ENCODE measurements at places on chromosomes 7 and 10.

DNA sequence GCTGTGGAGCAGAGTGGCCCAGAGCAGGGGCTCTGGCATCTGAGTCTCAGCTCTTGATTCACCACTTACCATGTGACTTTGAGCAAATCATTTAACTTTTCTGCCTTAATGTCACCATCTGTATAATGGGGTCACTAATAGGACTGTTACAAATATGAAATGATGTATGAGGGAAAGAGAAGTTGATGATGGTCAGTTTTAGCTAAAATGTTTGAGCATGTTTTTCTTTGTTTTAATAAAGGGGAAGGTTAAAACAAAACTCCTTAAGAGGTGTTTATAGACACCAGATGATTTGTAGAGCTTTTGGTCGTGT is 81.0 kb downstream of the CCNY start:
- DNase-seq = no peak

- DNase-seq = no peak
These were observed 14.1 kb downstream of the PDZD8 start for GRCh38 chr10:117360994-117361667.

DNA sequence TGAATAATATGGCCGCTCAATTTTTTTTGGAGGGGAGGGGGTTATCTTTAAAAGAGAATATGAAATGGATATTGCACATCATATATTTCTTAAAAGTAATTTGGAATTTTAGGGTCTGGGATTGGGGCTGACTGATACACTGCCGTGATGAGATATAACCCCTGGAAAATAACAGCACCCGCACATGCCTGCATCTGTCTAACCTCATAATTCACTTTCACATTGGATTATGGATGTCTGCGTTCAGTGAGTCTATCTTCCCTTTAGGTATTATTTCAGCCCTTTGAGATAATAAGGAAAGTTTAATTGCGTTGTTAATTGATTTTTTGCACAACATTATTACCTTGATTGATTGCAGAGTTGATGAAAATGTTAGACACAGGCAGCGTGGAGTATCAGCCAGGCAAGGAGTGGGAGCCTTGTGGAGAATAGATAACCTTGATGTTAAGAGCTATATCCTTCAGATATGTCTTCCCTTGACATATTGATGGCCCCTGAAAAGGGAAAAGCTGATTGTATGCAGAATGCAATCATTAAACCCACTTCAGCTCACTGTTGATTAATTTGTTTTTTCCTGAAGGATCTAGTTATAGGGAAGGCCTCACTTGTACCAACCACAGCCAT is 1095.2 kb downstream of the KCNMA1 start:
- no peak for DNase-seq

DNA sequence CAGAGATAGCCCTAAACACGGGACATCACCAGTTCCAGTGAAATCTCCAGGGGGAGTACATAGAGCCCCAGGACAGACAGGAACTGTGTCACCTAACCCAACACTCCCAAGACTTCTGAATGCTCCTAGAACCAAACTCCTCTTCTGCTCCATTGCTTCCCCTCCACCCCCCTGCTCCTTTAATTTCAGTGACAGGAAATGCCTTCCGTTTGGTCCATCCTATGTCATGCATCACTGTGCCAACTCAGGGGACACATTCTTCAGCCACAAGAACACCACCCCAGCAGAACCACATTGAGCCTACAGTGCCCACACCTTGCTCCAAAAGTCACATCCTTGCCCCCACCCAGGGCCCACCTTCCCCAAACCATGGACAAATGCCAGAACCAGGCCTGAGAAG is 100.5 kb downstream of the KCNMA1 start:
- no peak for DNase-seq

- no peak for DNase-seq
These were observed 61.2 kb upstream of the CAPZA2 start for GRCh38 chr7:116801092-116801710.

GRCh38 chr7:51198654-51199053 is 118.0 kb downstream of the COBL start:
- no peak for DNase-seq

DNA sequence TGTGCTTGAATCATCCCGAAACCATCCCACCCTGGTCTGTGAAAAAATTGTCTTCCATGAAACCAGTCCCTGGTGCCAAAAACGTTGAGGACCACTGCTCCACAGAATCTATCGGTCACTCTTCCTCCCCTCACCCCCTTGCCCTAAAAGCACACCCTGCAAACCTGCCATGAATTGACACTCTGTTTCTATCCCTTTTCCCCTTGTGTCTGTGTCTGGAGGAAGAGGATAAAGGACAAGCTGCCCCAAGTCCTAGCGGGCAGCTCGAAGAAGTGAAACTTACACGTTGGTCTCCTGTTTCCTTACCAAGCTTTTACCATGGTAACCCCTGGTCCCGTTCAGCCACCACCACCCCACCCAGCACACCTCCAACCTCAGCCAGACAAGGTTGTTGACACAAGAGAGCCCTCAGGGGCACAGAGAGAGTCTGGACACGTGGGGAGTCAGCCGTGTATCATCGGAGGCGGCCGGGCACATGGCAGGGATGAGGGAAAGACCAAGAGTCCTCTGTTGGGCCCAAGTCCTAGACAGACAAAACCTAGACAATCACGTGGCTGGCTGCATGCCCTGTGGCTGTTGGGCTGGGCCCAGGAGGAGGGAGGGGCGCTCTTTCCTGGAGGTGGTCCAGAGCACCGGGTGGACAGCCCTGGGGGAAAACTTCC is 784 bp upstream of the SERPINE1 start:
- no peak for DNase-seq

- DNase-seq = no peak
These were observed 47.3 kb upstream of the INSYN2A start for GRCh38 chr10:127243490-127244272.

GRCh38 chr10:78925275-78925674 is 143.5 kb upstream of the ZMIZ1 start:
- no peak for DNase-seq

GRCh38 chr7:66281678-66282590 is 76.8 kb downstream of the TPST1 start:
- DNase-seq = no peak

- DNase-seq = no peak
These were observed 179.3 kb upstream of the CSTF2T start for GRCh38 chr10:51878695-51879094.

DNA sequence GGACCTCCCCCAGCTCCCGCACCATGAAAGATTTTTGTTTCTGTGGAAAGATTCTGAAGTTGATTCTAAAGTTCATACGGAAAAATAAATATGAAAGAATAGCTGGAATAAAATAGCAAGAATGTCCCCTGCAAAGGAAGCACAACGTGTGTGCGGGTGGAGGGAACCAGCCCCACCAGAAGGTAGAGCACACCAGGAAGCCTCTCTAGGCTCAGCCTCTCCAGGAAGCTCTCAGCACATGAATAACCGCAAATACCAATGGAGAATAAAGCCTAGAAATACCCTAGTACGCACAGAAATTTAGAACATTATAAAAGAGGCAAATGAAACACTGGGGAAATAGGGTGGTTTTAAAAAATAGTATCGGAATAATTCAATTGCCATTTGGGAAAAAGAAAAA is 24.6 kb upstream of the FAM170B start:
- DNase-seq = no peak

DNA sequence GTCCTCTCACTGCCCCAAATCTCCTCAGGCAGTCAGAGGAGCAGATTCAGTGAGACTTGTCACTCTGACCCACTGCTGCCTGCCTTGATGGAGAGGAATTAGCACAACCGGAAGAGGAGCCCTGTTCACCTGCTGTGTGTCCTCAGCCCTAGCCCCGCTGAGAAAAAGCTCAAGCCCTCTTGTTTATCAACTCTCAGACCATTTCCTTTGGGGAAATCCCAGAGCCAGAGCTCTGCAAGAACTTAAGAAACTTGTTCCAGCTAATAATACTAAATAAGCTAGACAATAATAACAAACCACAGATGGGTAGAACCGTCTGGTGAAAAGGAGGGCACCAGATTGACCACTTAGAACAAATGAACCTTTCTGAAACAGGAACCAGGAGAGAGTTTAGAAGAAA is 37.7 kb upstream of the ITGB1 start:
- DNase-seq = no peak

- DNase-seq = no peak
These were observed 41.3 kb downstream of the LRMDA start for GRCh38 chr10:75472685-75473084.

DNA sequence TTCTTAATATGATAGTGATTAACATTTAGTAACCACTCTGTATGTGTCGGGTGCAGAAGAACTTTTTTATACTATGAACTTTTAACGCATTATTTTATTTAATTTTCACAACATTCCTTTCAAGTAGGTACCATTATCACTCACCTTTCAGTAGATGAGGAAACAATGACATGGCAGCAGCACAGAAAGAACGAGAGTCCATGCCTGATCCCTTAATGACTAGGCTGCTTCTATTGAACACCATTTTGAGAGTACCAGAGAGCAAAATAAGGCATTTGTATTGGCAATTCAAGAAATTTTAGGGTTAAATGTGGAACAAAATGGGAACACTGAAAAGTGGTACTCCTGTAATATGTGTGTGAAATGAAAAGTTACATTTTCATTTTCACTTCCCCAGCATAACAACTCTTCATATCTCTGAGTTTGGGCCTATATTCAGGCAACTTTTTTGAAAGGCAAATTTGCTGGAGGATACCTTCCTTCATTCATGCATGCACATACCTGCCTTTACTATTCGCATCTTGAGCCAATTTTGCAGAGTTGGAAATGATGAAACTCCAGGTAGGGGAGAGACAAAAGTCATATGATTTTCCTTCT is 12.8 kb downstream of the LRRN3 start:
- no peak for DNase-seq
